ENCODE measurements at places on chromosomes 4 and X.

DNA sequence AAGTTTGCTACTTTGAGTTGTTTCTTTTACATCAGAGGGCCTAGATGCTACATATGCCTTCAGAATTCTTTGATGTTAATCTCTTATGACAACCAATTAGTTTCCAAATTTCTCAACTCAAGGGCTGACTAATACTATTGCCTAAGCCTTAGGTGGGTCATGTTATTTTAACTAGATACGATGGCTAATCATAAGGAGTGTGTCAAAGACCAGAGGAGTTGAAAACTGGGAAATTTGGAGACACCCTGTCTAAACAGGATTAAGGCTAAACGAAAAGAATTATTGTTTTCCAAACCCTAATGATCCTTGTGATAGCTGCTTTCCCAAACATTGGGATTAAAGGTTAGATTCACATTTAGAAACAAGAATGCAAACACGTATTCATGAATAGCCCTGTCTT lies 228.5 kb downstream of the PCDH7 start:
- peak; percentile 93 for DNase-seq

- no peak for DNase-seq
Measured at GRCh38 chrX:3627594-3627993, 85.9 kb downstream of the PRKX start.

DNA sequence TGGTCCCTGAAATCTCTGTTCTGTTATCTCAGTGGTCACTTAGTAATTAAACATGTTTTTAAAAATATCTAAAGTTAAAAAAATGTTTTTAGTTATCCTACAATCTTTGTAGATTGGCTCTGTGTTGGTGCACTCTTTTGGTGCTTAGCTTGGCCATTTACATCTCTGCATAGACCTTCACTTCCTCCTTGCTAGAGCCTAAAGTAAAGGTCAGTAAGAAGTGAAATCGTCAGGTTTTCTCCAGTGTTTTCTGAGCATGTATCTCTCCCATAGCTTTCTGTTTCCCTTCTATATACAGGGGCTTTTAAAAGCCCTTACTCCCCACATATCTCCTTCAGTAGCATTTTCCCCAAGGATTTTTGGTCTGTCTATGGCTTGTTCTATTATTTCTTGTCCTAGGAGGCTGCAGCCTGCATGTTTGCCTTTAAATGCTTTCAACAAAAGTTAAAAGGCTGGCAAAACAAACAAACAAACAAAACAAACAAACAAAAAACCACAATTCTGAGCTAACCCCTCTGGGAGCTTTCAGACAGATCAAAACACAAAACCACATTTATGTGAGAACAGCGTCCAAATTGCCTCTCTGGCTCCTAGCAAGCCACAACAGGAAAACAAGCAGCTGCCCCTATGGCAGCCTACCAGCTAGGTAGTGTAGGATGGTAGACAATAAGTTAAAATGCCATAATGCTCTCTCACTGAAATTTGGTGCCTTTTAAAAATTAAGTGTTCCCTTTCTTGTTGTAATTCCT lies 27.3 kb upstream of the GPRASP2 start:
- no peak for DNase-seq

DNA sequence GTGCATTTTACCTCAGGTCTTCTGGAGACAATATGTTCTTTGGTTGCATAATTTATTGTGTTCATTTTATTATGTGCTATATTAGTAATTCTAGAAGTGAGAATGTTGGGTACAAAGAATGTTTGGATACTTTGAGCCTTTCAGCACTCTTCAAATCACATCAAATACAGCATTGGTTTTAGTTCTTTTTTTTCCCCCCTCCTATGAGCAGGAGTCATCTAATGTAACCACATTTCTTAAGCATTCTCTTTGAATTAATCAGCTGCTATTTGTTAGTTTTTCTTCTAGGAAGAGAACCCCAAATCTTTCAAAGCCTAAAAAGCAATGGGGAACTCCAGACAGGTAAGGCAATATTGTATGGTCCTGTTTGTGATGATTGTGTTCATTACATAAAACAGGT lies 46.7 kb downstream of the ARL9 start:
- no peak for DNase-seq

DNA sequence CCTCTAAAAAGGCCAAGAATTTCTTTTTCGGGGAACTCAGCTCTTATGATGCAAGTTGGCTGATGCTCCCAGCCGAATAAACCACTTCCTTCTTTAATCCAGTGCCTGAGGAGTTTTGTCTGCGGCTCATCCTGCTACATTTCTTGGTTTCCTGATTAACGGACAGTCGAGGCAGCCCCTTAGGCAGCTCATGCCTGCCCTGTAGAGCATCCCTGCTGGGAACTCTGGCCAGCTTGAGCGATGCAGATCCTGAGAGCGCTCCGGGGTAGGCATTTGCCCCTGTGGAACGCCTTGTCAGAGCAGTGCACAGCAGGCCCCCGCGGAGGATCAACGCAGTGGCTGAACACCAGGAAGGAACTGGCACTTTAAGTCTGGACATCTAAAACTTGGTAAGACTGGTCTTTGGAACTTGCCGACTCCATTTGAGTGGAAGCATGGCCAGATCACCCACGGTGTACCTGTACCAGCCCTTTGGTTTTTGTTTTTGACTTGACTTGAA lies 3.1 kb downstream of the CT45A10 start:
- no peak for DNase-seq

- DNase-seq = no peak
Measured at GRCh38 chr4:26692014-26692726, 108.3 kb downstream of the TBC1D19 start.

DNA sequence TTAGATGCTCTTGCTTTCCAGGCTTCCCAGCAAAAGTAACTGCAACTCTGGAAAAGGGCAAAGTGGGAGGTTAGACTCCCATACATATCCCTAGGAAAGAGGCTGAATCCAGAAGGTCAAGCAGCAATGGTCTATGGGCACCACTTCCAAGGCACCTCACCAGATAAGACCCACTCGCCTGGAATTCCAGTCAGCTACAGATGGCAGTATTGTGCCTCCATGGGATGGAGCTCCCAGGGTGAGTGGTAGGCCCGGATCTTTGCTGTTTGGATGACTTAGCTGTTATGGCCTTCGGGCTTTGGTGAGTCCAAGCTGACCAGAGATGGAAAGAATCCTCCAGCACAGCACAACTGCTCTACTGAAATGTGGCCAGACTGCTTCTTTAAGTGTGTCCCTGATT lies 688.0 kb downstream of the PCDH19 start:
- DNase-seq = no peak

DNA sequence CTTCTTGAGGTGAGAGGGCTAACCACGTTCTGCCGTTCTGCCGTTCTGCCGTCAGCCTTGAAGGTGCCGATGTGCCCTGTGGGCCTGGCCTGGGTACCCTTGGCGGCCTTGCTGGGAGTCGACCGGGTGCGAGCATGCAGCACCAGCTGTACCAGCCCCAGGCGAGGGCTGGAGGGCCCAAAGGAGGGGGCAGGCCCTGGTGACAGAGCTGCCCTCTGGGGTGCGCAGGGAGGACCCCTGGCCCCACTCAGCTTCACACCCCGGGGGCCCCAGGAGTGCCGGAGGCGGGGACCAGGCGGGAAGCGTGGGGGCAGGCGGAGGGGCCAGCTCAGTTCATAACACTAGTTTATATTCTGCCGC lies 22.1 kb downstream of the UVSSA start:
- DNase-seq = no peak
